Endothelial cell of coronary artery (primary cell): ENCODE measurements at places on chromosomes 12 and 14. TPM values are rescaled to one million over a fixed set of nuclear protein-coding genes. Genes with fewer than 3 reads are reported as not detected.

MAP4K5 gene
- 32.1 and 57.3 TPM in 2 replicates for total RNA-seq

VIPAS39 gene
- total RNA-seq, result 27.8 and 31.0 TPM in 2 replicates

IL23A gene
- total RNA-seq, result not detected in 2 replicates

GLIPR1 gene
- total RNA-seq, result 46.3 and 50.5 TPM in 2 replicates

FAM186B gene
- 0.09 TPM in 2 replicates for total RNA-seq

PRICKLE1 gene
- total RNA-seq, result 21.4 and 22.1 TPM in 2 replicates

TMEM253 gene
- total RNA-seq, result not detected in 2 replicates

STK38L gene
- total RNA-seq, result 31.1 and 41.8 TPM in 2 replicates

CMA1 gene
- not detected in 2 replicates for total RNA-seq

SETD3 gene
- total RNA-seq, result 42.6 and 53.8 TPM in 2 replicates

SALL2 gene
- 0.45 and 1.5 TPM in 2 replicates for total RNA-seq

PSME1 gene
- total RNA-seq, result 78.5 and 103 TPM in 2 replicates

SLC2A14 gene
- total RNA-seq, result under 0.01 TPM in 1 of 2 replicates, not detected in the other

SLC25A47 gene
- total RNA-seq, result not detected in 2 replicates

KRT79 gene
- 0.28 TPM in 1 of 2 replicates, not detected in the other for total RNA-seq

GLS2 gene
- total RNA-seq, result under 0.01 and 0.18 TPM in 2 replicates

BDKRB1 gene
- not detected in 2 replicates for total RNA-seq
